ENCODE measurements at places on chromosomes 4 and X.

GRCh38 chr4:59848457-59848856 is 1351.7 kb upstream of the ADGRL3 start:
- H3K27ac ChIP-seq = no peak overlapping the region
- H3K4me1 ChIP-seq = no peaks in the 10 kb centered on the region
- H3K36me3 ChIP-seq = no peaks in the 10 kb centered on the region
- no peak overlapping the region for H3K4me3 ChIP-seq
- no peak for DNase-seq

- no peaks in the 10 kb centered on the region for H3K36me3 ChIP-seq
- no peak overlapping the region for H3K27ac ChIP-seq
- no peak for DNase-seq
- no peaks in the 10 kb centered on the region for H3K27me3 ChIP-seq
- peaks cover 35% of the 10 kb centered on the region for H3K4me1 ChIP-seq
These were observed 177.4 kb upstream of the LEF1 start for GRCh38 chr4:108345862-108346817.

DNA sequence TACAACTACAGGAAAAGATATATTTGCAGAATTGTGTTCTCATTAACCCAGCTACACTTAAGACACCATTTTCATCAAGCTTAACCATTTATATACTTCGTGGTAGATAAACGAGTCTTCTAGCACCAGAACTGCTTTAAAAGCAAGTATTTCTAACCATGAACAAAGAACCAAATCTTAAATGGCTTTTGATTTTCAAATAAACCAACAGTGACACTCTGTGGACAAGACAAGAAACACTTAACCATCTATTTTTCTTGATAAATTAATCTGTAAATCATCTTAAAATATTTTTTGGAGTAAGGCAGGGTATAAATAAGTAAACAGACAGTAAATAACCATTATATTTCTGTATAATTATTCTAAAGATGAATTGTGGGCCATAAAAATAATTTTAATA is 10.2 kb downstream of the BEND2 start:
- no peak overlapping the region for H3K4me3 ChIP-seq
- no peaks in the 10 kb centered on the region for H3K27me3 ChIP-seq
- H3K36me3 ChIP-seq = no peaks in the 10 kb centered on the region
- no peak for DNase-seq
- no peaks in the 10 kb centered on the region for H3K4me1 ChIP-seq
- no peak overlapping the region for H3K27ac ChIP-seq

DNA sequence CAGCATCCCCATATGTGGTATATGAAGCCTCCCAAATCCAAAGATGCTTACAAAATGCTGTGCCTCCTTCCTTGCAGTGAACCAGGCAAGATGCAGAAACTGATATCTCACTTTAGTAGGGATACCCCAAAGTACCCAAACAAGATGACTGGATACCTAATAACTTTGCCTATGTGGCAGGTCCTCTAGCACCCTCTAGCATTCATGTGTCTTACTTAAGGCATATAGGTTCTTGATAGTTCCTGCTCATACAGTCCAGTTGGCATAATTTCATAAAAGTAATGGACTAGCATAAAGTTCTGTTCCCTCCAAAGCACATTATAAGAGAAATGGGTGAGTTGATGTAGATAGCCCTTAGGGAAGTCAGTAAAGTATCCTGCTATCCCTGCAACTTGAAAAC is 36.8 kb upstream of the SPP1 start:
- no peak for DNase-seq
- H3K27ac ChIP-seq = no peak overlapping the region
- H3K4me1 ChIP-seq = no peaks in the 10 kb centered on the region
- H3K27me3 ChIP-seq = no peaks in the 10 kb centered on the region
- no peaks in the 10 kb centered on the region for H3K36me3 ChIP-seq
- no peak overlapping the region for H3K4me3 ChIP-seq
